Stimulated activated naive CD4-positive, alpha-beta T cell (primary cell): ENCODE measurements at places on chromosomes 7 and 10.

- DNase-seq = no peak
Measured at GRCh38 chr10:44589944-44590449, 205.1 kb upstream of the CXCL12 start.

DNA sequence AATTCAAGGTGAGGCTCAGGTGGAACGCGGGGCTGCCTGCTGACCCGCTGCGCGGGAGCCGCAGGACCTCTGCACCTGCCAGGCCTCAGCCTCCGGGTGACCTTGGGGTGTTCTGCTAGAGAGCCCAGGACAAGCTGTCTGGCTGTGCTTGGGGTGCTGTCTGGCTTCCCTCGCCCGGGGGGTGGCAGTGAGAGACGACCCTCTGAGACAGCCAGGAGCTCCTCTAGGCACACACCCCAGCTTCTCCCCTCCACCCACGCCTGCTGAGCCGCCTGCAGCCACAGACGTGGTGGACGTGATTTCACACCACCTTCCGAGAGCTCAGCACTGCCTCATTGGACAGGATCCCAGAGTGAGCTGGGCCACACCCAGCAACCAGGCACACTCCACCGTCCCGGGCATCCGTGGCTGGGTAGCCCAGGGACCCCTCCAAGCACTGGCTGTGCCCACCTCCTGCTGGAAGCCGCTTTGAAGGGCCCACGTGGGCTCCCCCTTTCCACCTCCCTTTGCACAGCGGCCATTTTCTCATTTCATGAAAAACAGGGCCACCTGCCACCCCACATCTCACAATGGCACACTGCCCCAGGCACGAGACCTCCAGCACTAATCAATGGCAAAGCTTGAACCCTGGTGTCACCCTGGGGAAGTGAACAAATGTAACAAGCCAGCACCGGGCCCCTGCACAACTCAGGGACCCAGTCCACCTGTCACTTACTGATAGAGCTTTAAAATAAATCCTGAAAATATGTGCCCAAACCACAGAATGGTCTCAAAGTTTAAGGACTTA lies 35.0 kb downstream of the ZFAND2A start:
- DNase-seq = no peak

GRCh38 chr10:119407254-119407777 lies 135.2 kb downstream of the RGS10 start:
- no peak for DNase-seq

- DNase-seq = no peak
Measured at GRCh38 chr10:101063050-101063525, 1.3 kb downstream of the KAZALD1 start.

- no peak for DNase-seq
Measured at GRCh38 chr10:112278871-112279270, 4.3 kb upstream of the TECTB start.

GRCh38 chr7:22219739-22220493 lies 137.0 kb downstream of the RAPGEF5 start:
- no peak for DNase-seq

DNA sequence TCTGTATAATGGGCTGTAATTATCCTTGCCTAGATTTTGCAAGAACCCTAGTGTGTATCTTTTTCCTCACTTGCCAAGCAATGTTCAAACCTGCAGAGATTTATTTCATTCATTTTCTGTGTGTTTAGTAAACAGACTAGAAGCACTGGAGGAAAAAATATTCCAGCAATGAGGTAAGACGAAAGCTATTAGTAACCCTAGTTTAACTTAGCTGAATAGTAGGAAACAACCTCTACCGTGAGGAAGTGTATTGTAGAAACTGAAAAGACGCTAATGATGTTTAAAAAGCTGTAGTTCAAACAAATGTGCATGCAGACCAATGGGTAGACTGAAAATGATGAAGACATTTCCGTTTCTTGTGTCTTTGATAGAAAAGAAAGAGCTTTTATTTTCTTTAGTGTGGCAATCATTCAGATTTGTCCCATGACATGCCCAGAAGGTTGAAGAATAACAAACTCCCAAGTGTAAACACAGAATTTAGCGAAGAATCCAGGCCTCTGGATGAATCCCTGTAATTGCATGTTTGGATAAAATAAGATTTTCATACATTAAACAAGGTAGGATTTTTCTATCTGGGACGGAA lies 20.7 kb downstream of the CAV1 start:
- no peak for DNase-seq

- no peak for DNase-seq
Measured at GRCh38 chr10:56286096-56286495, 75.0 kb downstream of the ZWINT start.

GRCh38 chr10:45354261-45354660 lies 19.8 kb upstream of the ALOX5 start:
- no peak for DNase-seq

DNA sequence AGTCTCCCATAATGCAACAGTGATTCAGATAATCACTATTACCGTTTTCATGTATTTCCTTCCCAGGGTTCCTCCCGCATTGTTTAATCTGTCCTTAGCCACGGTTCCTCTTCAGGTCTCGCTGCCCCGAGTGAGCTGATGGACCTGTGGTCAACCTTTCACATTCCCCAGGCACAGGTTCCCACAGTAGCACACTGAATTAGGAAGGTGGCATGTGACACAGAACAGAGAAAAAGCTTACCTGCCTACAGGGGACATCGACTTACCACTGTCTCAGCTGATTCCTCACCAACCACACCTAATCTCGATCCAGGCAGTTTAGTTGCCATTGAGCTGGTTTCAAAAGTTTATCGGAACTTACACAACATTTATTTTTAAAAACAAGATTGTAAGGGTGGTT lies 72.2 kb downstream of the MTURN start:
- DNase-seq = no peak

DNA sequence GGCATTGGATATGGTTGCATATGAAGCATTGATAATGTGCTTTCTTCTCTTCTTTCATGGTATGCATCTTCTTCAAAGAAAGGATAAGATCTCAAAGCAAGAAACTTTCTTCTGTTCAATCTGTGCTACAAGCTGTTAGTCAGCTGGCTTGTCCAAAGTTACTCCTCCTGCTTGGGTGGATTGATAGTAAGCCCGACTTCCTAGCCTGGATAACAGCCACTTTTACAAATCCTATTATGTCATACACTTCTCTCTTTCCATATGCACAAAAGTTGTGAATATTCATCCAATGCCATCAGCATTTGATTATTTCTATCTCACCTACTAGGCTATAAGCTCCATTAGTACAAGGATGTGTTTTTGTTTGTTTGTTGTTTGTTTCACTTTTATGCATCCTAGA lies 891.0 kb upstream of the SORCS1 start:
- no peak for DNase-seq

DNA sequence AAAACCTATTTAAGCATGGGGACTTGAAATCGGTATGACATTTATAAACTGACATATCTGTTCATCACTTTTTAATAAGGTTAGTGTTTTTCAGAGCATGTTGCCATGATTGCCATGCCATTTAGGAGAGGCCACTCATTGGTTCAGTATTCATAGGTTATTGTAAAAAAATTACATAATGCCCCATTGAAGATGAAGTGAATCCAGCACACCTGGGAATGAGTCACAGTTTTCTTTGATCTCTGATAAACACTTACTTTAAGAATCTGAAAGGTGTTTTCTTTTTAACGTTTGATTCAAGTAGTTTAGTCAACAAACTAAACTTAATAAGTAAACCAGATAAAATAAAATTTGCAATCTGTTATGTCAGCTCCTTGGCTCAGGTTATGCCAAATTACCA lies 278.3 kb downstream of the ARL4A start:
- no peak for DNase-seq

GRCh38 chr10:37703833-37704382 lies 153.5 kb downstream of the ZNF248 start:
- no peak for DNase-seq

DNA sequence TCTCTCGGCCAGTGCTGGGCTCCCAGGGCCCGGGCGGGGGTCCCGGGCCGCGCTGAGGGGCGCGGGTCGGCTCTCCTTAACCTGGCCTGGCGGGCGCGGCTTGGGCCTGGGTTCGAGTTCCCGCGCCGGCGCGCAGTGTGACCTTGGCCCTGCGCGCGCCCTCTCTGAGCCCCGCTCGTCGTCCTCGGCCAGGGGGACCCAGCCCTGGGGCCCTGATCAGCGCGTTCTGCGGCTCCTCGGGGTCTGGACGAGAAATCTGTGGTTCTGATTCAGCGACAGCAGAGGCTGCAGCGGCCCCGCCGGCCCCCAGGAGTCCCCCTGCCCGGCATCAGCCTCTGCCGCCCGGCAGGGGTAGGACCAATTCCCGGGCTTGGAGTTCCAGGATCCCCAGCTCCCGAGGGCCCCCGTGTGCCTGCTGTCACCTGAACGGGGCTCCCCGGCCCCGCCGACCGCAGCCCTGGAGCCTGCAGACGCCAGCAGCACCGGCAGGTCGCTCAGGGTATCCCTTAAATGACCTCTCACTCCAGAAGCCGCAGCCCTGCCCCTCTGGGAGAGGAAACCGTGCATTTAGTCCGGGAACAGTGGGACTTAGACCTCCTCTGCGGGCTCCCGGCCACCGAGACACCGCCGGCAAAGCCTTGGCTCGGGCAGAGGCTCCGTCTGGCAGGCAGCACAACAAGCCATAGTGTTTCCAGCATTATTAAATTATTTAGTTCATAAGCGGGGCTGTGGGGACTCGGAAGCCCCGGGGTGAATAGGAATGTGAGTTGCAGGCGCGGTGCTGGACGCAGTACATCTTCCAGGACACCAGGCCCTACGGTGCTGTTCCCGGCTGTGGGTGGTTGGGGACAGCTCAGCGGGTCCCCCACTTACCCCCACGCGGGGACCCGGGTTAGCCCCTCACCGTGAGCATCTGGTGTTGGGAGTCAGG lies 572 bp downstream of the CHST12 start:
- DNase-seq = peak; percentile 62

- no peak for DNase-seq
Measured at GRCh38 chr7:139598642-139599041, 75.2 kb downstream of the CLEC2L start.

- DNase-seq = no peak
Measured at GRCh38 chr10:127922206-127922605, 15.3 kb downstream of the PTPRE start.

GRCh38 chr7:115449689-115450088 lies 527.8 kb downstream of the MDFIC start:
- DNase-seq = no peak

GRCh38 chr10:79355420-79356017 lies 8.2 kb downstream of the PPIF start:
- DNase-seq = no peak

DNA sequence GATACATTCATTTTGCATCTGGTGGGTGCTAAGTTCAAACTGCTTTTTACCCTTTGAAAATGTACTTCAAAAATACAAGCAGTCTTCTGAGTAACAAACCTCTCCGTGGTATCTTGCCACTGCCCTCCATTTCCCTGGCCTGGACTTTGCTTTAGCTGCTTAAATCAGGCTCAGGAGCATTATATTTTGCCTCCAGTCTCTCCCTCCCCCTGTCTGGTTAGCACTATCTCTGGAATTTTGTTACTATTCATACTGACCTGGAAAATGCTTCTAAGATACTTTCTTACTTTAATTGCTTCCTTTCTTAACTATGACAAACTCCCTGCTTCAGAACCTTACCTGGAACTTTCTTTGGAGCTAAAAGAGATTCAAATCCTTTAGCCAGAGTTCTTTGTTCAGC lies 369.8 kb downstream of the GFRA1 start:
- DNase-seq = no peak

DNA sequence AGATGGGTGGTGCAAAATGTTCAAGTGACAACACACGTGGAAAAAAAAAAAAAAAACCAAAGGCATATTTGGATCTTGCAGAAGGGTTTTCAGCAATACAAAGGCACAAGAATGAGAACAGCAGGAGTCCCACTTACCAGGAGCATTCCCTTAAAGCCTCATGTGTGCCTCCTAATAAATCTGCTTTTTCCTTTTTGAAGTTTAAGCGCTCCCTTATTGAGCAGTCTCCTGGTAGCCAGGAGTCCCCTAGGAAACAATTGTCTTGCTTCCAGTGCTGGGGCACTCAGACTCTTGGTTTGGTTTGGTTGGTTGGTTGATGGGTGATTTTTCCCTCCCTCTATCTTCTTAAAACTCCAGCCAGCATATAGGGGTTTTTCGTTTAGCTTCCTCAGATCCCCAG lies 321.8 kb upstream of the NFE2L3 start:
- DNase-seq = no peak

DNA sequence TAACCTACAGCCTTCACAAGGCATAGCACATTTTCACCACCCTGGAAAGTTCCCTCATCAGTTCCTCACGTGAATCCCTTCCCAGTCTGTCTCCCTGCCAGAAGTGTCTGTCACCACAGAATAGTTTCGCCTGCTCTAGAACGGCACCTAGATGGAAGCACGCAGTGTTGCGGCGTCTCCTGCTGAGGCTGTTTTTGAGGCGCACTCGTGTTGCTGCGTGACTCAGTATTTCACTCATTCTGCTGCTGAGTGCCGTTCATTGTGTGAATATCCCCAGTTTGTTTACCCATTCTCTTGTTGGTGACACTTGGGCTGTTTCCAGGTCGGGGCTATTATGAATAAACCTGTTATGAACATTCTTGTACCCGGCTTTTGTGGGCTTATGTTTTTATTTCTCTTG lies 12.8 kb downstream of the NOS3 start:
- DNase-seq = no peak

DNA sequence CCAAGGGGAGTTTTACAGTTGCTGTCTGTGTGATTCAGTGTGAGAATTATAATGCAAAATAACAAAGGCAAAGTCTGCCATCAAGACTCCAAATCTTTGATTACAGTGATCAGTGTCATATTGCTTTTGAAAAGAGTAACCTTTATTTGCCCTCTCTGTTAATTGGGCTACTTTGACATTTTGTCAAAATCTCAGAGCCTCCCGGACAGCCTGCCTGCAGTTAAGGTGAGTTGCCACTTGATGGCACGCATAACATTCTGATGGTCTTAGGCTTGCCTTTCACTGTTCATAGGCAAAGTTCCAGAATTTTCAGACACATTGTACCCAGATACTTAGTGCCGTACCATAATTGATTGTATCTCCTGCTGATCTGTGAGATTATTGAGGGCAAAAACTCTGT lies 253.5 kb downstream of the ABCA13 start:
- DNase-seq = no peak

- DNase-seq = peak; percentile 8
Measured at GRCh38 chr7:33185786-33186185, 56.4 kb downstream of the BBS9 start.

DNA sequence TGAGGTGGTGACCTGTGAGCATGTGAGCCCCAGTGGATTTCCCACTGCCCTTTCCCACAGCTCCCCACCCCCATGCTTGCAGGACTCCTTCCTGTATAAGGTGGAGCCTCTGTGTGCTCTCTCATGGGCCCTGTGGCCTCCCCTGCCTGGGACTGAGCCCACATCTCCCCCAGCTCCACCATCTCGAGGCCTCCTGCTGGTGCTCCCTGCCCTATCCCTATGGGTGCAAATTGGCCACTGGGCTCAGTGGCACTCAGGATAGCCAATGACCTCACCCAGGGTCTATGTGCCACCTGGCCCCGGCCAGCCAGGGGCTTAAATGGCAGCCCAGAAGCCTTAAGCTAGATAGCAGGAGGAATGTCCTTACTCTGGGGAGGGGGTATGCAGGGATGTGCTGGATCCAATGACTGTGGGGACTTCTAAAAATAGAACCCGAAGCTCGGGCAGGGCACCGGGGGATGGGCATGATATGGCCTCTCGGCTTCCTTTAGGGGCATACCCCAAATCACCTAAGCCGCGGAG lies 2.0 kb downstream of the LDB3 start:
- no peak for DNase-seq

GRCh38 chr7:1169409-1170368 lies 9.7 kb upstream of the ZFAND2A start:
- DNase-seq = peak; percentile 94

GRCh38 chr10:49634069-49634660 lies 20.3 kb downstream of the CHAT start:
- DNase-seq = no peak

GRCh38 chr7:123308254-123308951 lies 108.6 kb upstream of the SLC13A1 start:
- no peak for DNase-seq
